ENCODE measurements at places on chromosomes 4 and X. TPM values are rescaled to one million over a fixed set of nuclear protein-coding genes. Genes with fewer than 3 reads are reported as not detected.

The RAPGEF2 gene
- total RNA-seq: 70.3 TPM

The SPACA5 gene
- not detected for total RNA-seq

The GPM6B gene
- total RNA-seq: 20.4 TPM

The STS gene
- total RNA-seq: 7.8 TPM

The NIPAL1 gene
- 21.1 TPM for total RNA-seq

The SMAD1 gene
- total RNA-seq: 32.5 TPM

The RTL5 gene
- 21.1 TPM for total RNA-seq

The WAS gene
- 1.2 TPM for total RNA-seq

The GPR82 gene
- total RNA-seq: not detected

The TMSB15A gene
- total RNA-seq: 113 TPM

The FABP2 gene
- total RNA-seq: not detected

The GUCY1A1 gene
- 4.0 TPM for total RNA-seq

The PDCL2 gene
- not detected for total RNA-seq

The AREG gene
- 2.2 TPM for total RNA-seq

The SHOX gene
- not detected for total RNA-seq

The OPHN1 gene
- total RNA-seq: 7.2 TPM

The UGT2A1 gene
- total RNA-seq: not detected

The HOPX gene
- total RNA-seq: 0.55 TPM

The RPA4 gene
- 1.6 TPM for total RNA-seq

The NAA11 gene
- total RNA-seq: not detected

The ART3 gene
- 5.0 TPM for total RNA-seq

The JCHAIN gene
- not detected for total RNA-seq

The CT45A9 gene
- not detected for total RNA-seq

The EFNB1 gene
- 16.9 TPM for total RNA-seq

The ARSJ gene
- 0.46 TPM for total RNA-seq

The PLA2G12A gene
- 54.7 TPM for total RNA-seq

The NDP gene
- total RNA-seq: not detected

The SPP1 gene
- 3.7 TPM for total RNA-seq

The CLDN34 gene
- total RNA-seq: 0.42 TPM

The GPR78 gene
- total RNA-seq: 0.31 TPM

The PABPC1L2A gene
- total RNA-seq: not detected

The COL4A6 gene
- 66.6 TPM for total RNA-seq

The SPANXC gene
- total RNA-seq: not detected

The CLCN3 gene
- 106 TPM for total RNA-seq

The SMIM10 gene
- 2.2 TPM for total RNA-seq

The MUC7 gene
- not detected for total RNA-seq

The ZNF280C gene
- total RNA-seq: 16.2 TPM

The FRAS1 gene
- total RNA-seq: 166 TPM

The IL3RA gene
- not detected for total RNA-seq

The SLC16A2 gene
- 9.0 TPM for total RNA-seq

The OTC gene
- 0.31 TPM for total RNA-seq

The SUPT20HL1 gene
- not detected for total RNA-seq

The YTHDC1 gene
- 162 TPM for total RNA-seq

The NPY5R gene
- 1.5 TPM for total RNA-seq

The RIBC1 gene
- 3.4 TPM for total RNA-seq

The THAP9 gene
- total RNA-seq: 14.0 TPM

The ERVMER34-1 gene
- 2.2 TPM for total RNA-seq

The ADH7 gene
- total RNA-seq: not detected

The DOK7 gene
- total RNA-seq: not detected
